ENCODE measurements at places on chromosomes 2 and 18.

GRCh38 chr2:174786066-174786725 lies 21.9 kb upstream of the CHRNA1 start:
- no peak for DNase-seq

- peak; percentile 26 for DNase-seq
These were observed at the start of gene SETBP1 for GRCh38 chr18:44680273-44681075. Gene SETBP1, plus strand, starts transcription at chr18:44680888. Its CDS starts 20,459 bp downstream, at chr18:44701347.

- no peak for DNase-seq
These were observed 161.5 kb upstream of the AGAP1 start for GRCh38 chr2:235332240-235332890.

DNA sequence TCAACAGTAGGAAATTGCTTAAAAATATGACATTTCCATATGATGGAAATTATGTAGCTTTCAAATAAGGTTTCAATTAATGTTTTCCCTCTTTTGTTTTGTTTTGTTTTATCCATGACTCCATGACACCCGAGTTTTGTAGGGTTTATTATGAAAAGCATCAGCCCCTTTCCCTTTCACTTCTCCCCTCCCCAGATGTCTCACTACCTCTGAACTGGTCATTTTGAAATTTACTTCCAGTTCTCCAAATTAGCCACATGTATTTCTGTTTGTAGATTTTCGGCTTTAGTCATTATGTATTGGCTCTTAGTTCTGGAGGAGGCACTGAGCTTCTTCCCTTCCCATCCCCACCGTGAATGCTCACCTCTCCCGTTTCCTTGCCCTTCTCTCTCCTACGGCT lies 18.6 kb upstream of the VPS4B start:
- no peak for DNase-seq

GRCh38 chr2:197672371-197672893 lies 3.0 kb downstream of the RFTN2 start:
- DNase-seq: no peak

- DNase-seq: no peak
These were observed 24.0 kb downstream of the CFAP210 start for GRCh38 chr2:169670215-169670651.

- DNase-seq: no peak
These were observed 53.2 kb downstream of the EEF1B2 start for GRCh38 chr2:206212673-206213513.

GRCh38 chr2:229027353-229028105 lies 243.6 kb downstream of the PID1 start:
- DNase-seq: no peak

DNA sequence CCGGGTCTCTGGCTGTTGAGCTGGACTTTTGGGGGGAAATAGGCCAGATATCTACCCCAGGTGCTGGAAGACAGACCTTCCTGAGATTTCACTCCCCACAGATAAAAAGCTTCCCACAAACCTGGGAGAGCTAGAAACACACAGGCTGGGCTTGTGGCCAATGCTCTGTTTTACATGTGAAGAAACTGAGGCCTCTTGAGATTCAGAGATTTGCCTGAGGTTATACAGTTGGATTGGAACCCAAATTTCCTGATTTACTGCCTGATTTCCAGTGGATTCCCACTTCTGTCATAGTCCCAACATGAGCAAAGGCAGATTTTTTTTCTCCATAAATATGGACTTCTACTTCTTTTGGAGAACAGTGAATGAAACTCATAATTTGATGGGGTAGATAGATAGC lies 360.2 kb downstream of the SETBP1 start:
- DNase-seq: no peak

DNA sequence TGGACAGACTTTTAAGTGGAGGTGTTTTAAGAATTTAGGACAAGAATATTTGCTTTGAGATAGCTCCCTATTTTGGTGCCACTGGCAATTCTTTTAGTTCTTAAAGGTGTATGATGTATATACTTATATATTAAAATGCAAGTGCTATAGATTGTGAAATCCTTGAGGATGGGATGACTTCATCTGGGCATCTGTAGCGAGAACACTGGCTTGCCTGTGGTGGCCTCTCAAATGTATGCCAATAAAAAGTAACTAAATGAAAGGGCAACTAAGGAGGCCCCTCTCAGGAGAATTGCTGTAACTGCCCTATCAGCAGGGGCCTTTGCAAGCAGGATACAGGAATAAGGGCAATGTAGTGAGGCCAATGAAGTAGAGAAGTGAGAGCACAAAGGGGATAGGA lies 2.6 kb upstream of the THUMPD2 start:
- no peak for DNase-seq

- DNase-seq: no peak
These were observed 493.1 kb downstream of the XIRP2 start for GRCh38 chr2:167381349-167381748.

- DNase-seq: no peak
These were observed 83.8 kb downstream of the PARD3B start for GRCh38 chr2:204628926-204629712.

DNA sequence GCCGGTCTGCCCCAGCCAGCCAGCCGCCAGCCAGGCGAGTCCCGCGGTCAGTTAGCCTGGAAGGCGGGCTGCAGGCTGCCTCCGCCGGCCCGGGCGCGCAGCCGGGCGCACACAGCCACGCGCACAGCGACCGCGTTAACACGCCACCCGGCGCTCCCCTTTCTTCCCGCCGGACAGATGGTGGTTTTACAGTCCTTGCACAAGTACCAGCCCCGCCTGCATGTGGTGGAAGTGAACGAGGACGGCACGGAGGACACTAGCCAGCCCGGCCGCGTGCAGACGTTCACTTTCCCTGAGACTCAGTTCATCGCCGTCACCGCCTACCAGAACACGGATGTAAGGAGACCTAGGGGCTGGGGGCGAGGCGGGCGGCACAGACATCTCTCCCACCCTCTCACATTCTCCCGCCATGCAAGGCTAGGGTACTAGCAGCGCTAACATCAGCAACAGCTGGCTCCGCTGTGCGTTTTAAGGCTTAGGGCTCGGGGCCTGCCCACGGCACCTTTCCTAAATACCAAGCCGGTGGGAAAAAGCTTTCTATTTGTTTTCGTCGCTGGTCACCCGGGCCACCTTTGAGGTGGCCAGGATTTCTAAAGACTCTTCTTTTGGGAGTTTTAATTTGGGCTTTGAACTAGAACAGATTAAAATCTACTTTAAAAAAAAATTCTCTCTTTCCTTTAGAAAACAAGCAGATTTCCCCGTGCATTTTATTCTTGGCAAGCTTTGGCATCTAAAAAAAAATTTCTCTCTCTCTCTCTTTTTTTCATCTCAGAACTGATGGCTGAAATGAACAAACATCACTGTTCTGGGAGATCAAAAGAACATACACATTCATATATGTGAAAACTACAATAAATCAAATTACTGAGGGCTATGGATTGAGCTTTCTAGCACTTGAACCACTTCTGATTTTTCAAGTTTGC lies 2.9 kb downstream of the TBR1 start:
- no peak for DNase-seq

DNA sequence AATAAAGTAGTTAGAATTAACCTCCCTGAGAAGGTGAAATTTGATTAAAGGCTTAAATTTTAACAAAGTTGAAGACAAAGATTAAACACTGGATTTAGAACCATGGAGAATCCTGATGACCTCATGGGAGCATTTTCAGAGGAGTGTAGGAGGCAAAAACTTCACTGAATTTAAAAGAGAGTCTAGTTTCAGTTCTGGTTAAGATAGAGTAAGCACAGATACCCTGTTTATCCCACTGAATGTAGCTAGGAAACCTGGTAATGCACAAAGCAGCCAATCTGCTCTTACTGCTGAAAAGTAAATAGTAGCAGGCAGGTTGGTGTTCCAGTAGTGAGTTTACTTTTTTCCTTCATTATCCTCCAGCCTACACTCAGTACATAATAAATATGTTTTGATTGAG lies 654.9 kb upstream of the SYT4 start:
- no peak for DNase-seq

GRCh38 chr18:38545071-38545470 lies 979.5 kb upstream of the CELF4 start:
- no peak for DNase-seq

GRCh38 chr2:175854129-175854528 lies 147.9 kb downstream of the LNPK start:
- DNase-seq: no peak

- DNase-seq: no peak
These were observed 793 bp downstream of the NR4A2 start for GRCh38 chr2:156331572-156332283.

- DNase-seq: no peak
These were observed at the start of gene SERTAD2 for GRCh38 chr2:64653109-64654062. Gene SERTAD2, minus strand, starts transcription at chr2:64653913. Its CDS starts 17,042 bp downstream, at chr2:64636871.

DNA sequence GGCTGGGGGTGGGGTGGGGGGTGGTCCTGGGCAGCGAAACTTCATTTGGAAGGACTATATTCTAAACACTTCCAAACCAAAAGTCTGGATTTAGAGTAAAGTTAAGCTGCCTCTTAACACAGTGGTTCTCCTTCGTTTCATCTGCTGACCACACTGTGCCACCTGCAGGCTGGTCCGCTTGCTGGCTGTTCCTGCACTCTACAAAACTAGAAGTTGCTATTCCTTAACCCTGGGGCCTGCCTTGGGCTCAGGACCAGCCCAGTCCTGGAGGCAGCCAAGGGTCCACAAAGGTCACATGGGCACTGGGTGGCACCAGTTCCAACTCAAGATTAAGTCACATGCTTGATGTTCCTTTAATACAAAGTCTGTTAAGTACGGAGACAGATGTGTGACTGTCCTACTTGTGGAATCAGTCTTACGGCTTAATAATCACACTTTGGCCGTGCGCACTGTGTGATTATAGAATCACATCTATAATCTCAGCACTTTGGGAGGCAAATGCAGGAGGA lies 195.4 kb downstream of the FAM210A start:
- DNase-seq: no peak

- DNase-seq: no peak
These were observed 1.1 kb upstream of the SPAST start for GRCh38 chr2:32061973-32062861.

DNA sequence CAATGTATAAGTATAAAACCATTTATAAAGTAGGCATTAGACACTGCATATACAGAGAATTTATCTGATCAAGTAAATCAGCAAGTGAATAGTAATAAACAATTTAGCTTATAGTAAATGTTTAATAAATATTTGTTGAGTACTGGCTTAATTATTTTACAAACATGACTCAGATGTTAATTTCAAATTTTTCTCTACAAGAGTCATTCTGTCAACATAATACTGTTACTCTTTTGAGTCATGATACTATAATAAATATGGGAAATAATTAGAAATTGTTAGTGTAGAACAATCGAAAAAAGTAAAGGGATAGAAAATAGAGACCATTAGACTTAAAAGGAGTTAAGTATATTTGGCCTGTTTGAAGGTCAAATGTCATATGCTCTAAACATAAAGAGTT lies 133.6 kb upstream of the MC4R start:
- no peak for DNase-seq

DNA sequence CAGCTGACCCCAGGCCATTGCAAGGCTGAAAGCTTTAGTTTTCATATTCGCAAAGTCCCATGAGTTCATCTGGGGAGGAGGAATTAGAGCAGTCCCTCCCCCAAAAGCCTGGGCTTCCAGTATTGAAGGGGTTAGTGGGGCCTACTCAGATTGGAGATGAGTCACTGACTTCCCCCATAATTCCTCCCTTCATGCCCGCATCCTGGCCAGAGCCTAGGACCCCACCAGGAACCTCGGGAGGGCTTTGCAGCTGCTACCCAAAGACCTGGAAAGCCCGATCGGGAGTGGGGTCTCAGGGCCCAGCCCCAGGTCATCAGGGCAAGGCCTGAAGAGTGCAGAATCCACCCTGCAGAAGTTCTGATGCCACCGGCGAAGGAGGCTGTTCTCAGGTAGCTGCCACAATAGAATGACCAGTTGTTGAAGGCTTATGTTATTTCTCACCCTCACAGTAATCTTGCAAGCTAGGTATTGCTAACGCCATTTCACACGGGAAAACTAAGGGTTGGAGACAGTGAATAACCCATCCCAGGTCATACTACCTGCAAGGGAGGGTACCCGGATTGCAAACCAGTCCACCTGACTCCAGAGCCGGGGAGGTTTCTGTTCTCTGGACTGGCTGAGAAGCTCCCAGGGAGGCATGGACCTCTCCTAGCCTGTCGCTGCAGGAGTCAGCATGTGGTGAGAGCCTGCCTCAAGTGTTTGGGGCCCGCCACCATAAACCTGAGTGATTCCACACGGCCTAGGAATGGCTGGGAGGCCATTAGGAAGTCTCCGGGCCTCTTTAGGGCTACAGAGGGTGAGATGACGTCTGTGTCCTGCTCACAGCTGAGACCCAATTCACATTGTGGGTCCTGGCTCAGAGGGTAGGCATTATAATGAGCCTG lies 5.8 kb upstream of the ARID5A start:
- DNase-seq: no peak

DNA sequence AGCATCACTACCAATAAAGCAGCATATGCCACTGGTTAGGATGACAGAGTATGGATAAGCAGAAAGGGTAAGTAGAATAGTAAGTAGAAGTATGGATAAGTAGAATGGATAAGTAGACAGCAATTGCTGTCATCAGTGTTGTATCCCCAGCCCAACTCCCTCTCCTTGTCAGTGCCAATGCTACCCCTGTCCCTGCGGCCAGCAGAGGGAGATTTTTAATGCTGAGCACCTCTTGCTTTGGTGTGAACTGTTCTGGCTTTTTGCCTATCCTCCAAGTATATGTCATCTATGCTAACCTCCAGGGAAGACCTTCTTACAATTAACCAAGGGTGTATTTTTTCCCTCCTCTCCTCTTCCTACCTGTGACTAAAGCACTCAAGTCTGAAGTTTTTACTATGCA lies 136.7 kb upstream of the SPHKAP start:
- DNase-seq: no peak

DNA sequence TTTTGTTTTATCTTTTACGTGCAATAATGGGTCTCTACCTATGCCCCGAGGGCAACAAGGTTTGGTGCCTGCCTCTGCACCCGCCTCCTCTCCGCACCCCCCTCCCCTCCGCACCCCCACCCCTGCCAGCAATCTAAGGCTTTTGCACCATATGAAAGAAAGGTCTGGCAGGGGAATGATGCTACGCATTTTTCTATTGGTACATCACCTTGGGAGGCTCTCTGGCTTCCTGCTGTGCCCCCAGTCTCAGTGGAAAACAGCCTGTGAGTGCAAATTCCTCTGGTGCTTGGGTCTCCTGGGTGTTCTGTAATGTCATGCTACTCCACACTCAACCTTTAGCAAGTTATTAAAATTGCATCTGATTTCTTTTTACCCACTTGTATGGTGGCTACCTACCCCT lies 161.3 kb upstream of the SMAD7 start:
- DNase-seq: no peak

- DNase-seq: no peak
These were observed 21.6 kb downstream of the MROH2A start for GRCh38 chr2:233799716-233800115.
